ENCODE measurements at places on chromosomes 3 and 15.

DNA sequence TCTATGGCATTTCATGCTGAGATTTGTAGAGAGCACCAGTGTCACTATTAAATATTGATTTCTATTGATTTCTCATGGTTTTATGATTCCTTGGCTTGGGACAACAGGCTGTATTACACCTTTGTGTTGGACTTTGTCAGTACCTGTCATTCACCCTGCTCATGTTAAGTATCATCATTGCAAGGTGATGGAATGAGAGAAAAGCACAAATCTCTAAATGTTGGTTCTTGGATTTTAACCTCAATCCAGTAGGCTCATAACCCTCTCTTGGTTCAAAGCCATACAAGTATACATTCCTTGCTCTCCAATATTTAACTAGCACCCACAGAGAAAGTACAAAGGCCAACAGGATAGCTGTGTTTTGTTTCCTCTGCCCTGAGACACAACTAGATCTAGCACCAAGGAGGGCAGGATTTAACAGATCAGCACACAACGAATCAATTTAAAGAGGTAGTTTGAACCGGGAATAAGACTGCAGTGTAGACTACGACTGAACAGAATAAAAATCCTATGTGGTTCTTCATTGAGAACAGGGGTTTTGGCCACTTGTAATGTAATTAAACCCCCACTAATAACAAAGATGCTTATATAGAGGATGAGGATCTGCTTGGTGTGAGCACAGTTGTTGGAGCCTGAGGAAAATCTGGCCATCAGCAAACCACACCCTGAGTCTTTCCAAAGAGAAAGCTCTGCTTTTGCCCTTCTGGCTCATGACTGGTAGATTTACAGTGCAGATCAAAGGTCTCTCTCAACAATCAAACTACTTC lies 78.0 kb upstream of the TNFSF10 start:
- no peak for DNase-seq

GRCh38 chr15:82647045-82647834 lies at the start of gene CPEB1:
Gene CPEB1, minus strand, starts transcription at chr15:82647363. Its CDS starts 18,904 bp downstream, at chr15:82628459.
- DNase-seq, result peak; percentile 17

DNA sequence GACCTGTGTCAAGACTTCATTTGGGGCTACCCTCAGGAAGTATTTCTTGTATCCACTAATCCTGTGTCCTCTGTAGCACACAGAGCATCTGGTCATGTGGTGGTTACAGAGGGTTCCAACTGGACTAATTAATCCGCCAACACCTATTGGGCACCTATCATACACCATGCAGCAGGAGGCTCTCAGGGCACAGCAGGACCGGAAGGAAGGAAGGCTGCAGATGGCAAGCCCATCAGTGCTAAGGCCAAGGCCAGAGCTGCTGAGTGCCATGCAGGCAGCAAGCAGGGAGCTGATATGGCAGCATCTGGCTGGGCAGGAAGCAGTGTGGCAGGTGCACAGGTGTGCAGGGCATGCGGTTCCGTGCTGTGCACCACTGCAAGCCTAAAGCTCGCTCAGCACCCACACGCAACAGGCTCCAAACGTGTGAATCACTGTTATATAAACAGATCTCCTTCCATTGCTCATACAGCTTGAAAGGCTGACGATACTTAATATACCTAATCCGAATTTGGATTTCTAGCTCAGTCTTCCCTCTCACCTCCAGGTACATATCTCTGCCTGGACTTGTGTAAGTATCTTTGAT lies 64.4 kb upstream of the SNRPA1 start:
- DNase-seq, result peak; percentile 26

DNA sequence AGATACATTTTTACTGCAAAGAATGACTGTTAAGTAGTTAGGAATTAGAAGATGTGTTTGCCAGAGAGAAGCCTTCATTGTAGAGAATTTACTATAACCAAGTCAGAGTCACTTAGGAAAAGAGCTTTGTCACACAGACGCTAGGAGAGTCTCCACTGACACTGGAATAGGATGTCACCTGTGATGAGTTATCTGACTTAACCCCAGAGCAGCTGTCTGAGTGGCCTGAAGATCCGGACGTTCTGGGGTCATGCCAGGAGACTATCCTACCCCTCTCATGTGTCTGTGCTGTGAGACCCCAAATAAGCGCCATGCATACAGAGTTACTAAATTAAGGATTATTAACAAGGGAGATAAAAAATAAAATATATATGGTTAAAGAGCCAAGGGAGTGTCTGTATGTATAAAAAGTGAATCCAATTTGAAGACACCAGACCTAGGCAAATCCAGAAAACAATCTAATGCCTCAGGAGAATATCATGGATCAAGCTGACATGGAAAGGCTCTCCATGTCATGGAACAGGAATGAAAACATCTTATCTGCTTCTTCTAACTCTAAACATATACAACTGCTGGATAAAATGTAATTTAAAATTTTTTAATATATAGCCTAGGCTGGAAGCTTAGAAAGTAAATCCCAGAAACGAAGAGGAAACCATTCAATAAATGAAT lies 43.5 kb downstream of the ITGB5 start:
- DNase-seq, result no peak

DNA sequence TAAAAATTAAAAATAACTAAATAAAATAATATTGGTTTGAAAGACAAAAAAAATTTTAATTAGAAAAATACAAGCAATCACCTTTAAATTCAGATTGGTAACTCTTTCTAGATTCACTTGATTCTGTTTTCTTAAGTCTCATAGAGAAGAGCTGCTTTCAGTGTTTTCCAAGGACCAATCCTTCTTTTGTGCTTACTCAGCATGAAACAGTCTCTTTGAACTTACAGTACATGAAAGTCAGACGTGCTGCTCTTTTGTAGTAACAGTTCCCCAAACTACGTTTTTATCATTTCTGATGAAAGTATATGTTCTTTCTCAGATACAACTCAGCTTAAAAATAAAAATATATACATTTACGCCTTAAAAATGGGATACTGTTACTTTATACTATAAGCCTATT lies 171.9 kb upstream of the CCDC54 start:
- DNase-seq, result no peak

DNA sequence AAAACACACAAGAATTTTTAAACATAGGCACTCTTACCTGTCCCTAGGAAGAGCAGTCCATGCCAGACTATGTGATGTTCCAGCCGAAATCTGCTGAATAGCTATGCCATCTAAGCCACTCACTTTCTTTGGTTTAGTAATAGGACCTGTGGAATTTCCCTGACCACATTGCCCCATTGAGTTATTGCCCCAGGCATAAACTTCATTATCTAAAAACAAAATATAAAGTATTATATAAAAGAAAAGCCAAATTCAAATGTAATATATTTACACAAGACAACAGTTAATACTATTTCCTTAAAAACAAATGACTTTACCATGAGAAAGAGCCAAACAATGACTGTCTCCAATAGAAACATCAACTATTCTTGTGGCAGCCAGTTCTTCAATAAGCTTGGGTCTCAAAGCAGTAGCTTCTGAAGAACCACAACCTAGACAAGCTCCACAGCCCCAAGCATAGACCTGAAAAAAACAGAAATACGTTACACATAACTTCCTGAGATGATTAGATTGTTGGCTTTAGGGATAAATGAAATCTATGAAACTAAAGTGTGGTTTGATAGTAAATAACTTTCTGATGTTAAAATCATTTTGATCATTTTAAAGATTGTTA lies 84.3 kb downstream of the HERC1 start:
- DNase-seq, result no peak

DNA sequence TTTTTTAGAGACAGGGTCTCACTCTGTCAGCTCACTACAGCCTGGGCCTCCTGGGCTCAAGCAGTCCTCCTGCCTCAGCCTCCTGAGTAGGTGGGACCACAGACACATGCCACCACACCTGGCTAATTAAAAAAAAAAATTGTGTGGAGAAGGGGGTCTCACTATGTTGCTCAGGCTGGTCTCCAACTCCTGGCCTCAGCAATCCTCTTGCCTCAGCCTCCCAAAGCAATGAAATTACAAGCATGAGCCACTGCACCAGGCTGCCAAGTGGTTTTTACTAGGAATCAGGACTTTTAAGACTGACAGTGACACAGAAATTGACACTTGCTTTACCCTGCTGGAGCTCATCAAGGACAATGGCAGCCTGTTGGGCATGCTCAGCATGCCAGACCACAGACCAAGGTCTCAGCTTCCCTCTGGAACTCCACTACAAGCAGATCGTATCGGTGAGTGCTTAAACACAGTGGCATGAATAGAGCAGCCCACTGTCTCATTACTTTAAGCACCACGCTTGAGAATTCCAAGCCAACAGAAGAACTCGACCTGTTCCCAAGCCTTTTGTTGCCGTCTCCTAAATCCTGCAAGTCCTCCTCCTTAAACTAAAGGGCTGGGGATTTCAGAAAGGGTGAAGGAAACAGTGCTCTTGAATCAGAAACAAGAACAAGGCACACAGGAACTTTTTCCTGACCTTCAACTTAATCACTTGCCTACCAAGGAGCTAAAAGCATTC lies 41.4 kb downstream of the EOMES start:
- DNase-seq, result no peak

DNA sequence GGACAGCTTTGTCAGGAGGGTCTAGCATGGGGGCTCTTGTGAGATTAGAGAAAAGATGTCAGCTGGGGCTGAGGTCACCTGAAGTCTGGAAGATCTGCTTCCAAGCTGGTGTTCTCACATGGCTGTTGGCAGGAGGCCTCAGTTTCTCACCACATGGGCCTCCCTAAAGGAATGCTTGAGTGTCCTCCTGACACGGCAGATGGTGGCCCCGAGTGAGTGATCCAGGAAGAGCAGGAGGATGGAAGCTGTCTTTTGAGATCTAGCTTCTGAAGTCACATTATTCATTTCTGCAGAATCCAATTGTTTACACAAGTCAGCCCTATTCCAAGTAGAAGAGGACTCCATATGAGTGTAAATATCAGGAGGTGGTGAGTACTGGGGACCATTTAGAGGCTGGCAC lies 344.0 kb upstream of the PROK2 start:
- DNase-seq, result no peak

- DNase-seq, result no peak
Observed at GRCh38 chr3:9732080-9732739, 675 bp downstream of the BRPF1 start.

DNA sequence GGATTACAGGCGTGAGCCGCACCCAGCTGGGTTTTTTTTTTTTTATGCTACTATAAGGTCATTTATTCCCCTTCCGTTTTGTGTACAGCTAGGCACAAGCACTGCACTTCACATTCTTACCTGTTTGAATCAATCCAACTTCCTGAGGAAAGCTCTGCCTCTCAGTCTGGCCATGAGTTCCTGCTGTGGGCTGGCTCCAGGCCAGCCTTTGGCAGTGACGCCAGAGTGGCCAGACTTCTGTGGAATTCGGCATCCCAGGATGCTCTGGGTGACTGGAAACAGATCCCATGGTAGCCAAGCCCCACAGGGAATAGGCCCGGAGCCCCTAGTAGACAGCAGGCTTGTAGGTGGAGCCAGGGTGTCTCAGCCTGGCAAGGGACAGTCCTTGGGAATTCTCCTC lies 21.5 kb upstream of the TIMP4 start:
- DNase-seq, result no peak

DNA sequence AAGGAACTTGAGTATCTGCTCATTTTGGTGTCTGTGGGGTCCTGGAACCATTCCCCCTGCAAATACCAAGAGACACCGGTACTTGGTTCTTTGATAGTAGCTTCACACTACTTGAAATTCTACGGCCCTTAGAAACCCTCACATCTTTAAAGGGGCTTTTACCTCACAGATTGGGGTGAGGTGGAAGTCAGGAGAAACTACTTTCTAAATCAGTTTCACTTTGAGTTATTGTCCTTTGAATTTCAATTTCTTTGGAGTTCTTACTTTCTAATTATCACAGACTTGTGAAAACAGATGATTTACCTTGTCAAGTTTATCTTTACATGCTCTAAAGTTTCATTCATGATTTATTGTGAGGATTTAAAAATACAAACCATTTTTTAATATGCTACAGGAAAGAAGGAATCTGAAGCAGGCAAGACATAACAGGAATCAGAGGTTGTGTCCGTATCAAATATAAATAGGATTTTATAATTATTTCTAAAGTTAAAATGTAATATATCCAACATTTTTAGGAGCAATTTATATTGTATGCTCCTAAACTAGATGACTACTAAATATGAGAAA lies 98.9 kb downstream of the NEDD4 start:
- no peak for DNase-seq

DNA sequence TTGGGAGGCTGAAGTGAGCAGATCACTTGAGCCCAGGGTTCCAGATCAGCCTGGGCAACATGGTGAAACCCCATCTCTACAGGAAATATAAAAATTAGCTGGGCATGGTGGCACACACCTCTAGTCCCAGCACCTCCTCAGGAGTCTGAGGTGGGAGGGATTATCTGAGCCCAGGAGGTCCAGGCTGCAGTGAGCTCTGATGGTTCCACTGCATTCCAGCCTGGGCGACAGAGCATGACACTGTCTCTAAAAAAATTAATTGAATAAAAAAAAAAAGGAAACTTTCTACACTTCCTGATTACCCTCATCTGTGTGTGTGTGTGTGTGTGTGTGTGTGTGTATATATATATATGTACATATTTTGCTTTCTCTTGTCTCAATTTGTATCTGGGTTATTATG lies 31.4 kb downstream of the DIPK2A start:
- DNase-seq, result no peak

DNA sequence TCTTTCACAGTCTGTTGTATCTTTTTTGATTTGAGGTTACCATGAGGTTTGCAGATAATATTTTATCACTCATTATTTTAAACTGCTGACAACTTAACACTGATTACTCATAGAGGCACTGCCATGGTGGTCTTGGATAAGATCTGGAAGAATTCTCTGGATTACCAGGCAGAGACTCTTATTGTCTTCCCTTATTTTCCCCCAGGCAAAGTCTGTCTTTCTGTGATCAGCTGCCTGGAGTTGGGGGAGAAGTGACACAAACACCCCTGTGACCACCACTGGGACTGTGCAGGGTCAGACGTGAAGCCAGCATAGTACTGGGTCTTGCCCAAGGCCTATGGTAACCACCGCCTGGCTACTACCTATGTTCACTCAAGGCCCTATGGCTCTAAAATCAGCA lies 4.7 kb downstream of the PATL2 start:
- DNase-seq, result no peak

GRCh38 chr3:178602856-178603255 lies 66.6 kb downstream of the KCNMB2 start:
- DNase-seq, result peak; percentile 71

DNA sequence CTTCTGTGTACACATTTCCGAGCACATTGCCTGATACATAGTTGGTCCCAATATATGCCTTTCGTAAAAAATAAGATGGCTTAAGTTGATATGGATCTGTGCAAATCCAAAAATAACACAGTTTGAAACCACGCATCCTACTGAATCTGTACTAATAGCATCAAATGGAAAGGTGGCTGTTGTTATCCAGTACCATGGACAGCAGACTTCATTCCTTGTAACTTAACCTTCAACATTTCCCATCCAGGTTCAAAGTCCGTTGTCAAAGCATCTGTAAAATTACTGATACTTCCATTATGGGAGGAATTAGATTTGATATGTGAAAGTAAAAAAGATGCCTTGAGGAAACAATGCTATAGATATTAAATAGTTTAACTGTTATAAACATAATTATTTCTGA lies 65.5 kb upstream of the C3orf49 start:
- DNase-seq, result no peak
